ENCODE measurements at places on chromosomes 3 and 15. TPM values are rescaled to one million over a fixed set of nuclear protein-coding genes. Genes with fewer than 3 reads are reported as not detected.
A peak's percentile ranks its signal among the peaks of the same experiment; 100 is the strongest.

GRCh38 chr15:90946538-90946937 lies 8.1 kb upstream of the RCCD1 start:
- no peak for DNase-seq

- no peak for DNase-seq
Measured at GRCh38 chr3:185559706-185560090, 7.3 kb upstream of the LIPH start.

DNA sequence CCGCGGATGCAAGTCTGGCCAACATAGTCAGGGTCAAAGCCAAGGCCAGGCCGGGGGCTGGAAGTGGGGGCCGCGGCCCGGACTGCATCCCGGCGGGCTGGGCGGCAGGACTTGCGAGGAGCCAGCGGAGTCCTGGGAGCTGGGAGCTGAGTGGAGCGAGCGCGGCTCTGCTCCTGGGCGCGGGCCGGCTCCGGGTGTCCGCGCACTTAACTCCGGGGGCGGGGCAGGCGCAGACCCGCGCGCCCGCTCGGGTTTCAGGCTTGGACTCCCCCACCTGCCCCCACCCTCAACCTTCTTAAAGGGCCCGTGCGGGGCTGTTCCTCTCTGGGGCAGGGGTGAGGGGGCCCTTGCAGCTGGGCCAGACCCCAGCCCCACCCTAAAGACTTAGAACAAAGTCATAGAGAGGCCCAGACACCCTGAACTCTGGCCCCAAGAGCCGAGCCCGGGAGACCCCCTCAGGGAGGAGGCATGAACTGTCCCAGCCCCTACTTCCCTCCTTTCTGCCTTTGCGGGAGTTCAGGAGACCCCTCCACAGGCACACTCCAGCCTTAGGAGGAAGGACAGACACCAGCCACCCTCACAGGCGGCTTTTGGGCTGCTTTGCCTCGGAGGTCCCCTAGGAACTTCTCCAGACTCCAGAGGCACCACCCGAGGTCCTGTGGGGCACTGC lies at the start of gene CSPG4:
CSPG4 (minus strand) TSS at position 181 of the 670 bp plus-strand sequence; CDS start at position 88, 93 bp downstream.
- DNase-seq = no peak

GRCh38 chr15:97237160-97237559 lies 723.3 kb upstream of the ARRDC4 start:
- DNase-seq = no peak

- DNase-seq = no peak
Measured at GRCh38 chr3:48782046-48782445, 65.0 kb upstream of the IP6K2 start.

INO80 gene
- polyA plus RNA-seq = 5.3 TPM

DNA sequence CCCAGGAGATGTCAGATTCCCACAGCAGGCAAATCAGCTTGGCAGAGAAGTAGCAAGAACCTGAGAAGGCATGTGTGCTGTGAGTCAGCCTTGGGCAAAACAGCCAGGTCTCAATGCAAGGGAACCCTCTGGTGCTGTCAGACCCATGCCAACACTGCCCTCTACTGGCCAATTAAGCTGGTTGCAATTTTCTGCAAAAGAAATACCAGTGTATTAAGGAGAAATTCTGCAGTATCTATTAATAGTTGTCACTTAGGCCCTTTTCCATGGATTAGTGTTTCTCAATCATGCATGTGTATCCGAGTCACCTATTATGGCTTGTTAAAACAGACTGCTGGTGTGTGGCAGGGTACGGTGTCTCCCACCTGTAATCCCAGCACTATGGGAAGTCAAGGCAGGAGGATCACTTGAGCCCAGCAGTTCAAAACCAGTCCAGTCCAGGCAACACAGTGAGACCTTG lies 26.2 kb downstream of the MAP4 start:
- peak; percentile 88 for DNase-seq

DNA sequence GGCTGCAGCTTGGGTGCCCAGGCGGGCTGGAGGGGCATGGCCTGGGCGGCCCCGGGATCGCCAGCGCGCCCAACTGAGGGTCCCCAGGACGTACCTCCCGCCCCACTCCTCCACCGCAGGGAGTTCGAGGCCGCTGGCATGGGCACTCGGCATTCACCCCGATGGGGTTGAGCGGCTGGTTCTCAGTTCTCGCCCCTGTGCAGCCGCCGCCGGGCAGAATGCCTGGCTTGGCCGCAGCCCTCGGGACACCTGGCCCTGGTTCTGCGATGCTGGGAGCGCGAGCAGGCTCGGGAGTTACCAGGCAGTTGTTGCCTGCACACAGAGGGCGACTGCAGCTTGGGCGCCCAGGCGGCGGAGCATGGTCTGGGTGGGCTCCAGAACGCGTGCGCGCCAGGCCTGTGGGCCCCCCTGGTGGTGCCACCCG lies 121.4 kb downstream of the LMLN start:
- no peak for DNase-seq

GRCh38 chr3:32837789-32838188 lies 20.0 kb downstream of the TRIM71 start:
- no peak for DNase-seq

- no peak for DNase-seq
Measured at GRCh38 chr15:33135355-33135781, 59.1 kb downstream of the FMN1 start.

TOPBP1 gene
- polyA plus RNA-seq = 17.6 TPM

DNA sequence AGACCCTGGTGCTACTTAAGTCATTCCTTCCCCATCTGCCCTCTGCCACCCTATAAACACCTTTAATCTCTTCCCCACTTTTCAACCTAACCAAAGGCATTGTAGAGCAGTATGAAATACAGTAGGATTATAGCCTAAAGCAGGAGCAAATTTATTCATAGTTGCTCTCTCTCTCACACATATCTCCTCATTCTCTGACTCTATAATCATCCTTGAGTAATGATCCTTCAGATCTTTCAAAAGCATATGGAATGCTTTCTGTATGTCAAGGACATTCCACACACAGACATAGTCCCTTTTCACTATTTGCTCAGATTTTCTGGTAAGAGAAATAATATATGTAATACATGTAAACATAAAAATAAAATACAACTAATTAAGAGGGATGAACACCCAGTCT lies 54.1 kb downstream of the TRPC1 start:
- DNase-seq = no peak

DNA sequence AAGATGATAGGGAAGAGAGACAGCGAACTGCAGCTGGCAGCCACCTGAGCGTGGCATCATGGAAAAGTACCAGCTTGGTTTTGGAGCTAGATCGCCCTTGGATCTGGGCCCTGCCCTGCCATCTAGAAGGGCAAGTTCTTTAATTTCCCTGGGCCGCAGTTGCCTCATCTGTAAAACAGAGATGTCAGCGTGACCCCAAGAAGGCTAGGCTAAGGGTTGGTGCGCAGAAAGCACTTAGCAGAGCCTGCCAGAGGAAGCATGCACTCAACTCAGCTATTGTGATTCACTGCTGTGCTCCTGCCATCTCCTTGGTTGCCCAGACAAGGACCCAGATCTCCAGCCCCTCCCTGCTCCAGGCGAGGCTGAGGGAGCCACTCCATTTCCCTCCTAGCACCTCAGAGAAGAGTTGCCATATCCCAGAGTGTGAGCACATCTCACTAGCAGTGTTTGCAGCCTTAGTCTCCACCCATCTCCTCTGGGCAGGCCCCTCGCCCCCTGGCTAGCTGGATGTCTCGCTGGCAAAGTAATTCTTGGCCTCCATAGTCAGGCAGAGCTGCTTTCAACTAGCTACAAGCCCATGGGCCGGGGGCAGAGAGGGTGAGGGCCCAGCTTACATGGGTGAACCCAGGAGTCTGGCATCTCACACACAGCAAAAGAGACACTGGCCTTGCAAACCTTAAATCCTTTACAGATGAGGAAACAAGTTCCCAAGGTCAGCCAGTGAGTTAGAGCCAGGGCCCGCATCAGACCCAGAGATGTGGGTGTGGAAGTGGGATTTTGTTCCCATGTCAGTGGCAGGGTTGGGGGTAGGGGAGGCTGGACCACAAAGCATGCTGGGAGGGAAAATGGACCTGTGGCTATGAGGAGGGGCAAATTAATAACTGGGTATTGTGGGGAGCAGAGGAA lies 280.7 kb upstream of the TLE3 start:
- no peak for DNase-seq

DNA sequence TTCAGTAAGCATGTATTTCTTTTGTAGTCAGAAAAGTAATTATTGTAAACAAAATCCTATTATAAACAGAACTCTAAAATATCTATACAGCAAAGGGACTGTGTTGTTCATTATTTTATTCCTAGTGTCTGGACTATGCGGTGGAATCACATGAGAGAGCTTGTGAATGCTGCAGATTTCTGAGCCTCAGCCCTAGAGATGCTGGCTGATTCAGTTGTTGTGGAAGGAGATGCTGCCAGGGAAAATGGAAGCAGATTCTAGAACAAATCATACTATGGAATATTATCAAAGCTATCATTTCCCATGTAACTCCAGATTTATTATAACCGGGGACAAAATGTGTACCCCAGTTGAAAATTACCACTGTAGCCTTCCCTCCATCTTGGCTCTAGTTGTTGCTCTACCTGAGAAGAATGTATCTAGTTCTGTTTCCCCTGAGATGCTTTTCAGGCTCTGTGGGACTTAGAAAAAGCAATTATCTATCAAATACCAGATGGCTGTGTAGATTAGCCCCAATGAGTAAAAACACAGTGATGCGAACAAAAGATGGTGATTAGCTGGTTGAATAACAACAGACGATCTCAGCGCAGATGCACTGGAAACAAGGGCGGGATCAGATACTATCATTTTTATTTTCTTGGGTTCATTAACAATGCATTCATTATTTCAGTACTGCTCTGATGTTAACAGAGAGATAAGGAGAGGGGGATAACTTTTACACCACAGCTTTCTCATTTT lies 131.3 kb downstream of the TMEM108 start:
- no peak for DNase-seq

GRCh38 chr15:40087991-40088928 lies 20.4 kb downstream of the BMF start:
- DNase-seq = no peak

GRCh38 chr15:50181201-50181968 lies 611 bp upstream of the SLC27A2 start:
- DNase-seq = no peak

- DNase-seq = peak; percentile 59
Measured at GRCh38 chr15:32838820-32839219, 121.0 kb downstream of the GREM1 start.

- DNase-seq = no peak
Measured at GRCh38 chr3:101852983-101853840, 3.9 kb downstream of the NFKBIZ start.

DNA sequence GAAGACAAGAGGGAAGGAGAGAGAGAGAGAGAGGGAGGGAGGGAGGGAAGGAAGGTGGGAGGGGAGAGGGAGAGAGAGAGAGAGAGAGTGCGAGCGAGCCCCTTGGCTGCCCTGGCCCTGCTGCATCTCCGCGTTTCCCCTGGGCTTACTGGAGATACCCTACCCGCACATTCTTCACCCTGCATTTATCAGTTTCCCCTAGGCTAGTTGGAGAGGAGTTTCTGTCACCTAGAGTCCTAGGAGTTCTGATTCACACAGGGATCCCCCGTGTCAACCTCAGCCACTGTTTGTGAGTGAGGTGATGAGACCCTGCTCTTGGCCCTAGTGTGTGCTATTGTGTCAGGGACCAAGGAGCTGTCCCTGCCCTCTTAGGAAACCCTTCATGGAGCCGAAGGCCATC lies 18.7 kb downstream of the BHLHE40 start:
- no peak for DNase-seq

ACTC1 gene
- 0.46 TPM for polyA plus RNA-seq

THSD4 gene
- polyA plus RNA-seq = 45.8 TPM

- no peak for DNase-seq
Measured at GRCh38 chr3:129927072-129927471, 33.6 kb upstream of the TMCC1 start.

- no peak for DNase-seq
Measured at GRCh38 chr3:149278911-149279310, 54.5 kb downstream of the TM4SF18 start.

EXD1 gene
- not detected for polyA plus RNA-seq

DNA sequence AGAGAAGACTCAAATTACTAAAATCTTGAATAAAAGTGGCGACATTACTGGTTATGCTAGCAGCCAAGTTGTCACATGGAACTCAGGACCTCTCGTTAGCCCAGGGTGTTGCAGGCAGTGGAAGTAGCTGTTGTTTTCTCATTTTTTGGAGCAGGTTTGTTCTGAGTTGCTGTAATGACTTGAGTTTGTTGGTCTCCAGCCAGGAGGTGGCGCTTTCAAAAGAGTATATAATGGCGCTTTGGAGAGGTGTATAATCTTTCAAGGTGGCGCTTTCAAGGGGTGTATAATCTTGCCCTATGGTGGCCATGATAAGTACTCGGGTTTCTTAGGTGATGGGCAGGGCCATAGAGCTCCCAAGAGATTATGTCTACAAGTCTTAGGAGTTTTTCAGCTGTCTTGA lies 632.7 kb downstream of the NTRK3 start:
- DNase-seq = no peak

GRCh38 chr15:94882071-94882712 lies 650.8 kb downstream of the MCTP2 start:
- no peak for DNase-seq

- no peak for DNase-seq
Measured at GRCh38 chr3:5226783-5227182, 39.3 kb downstream of the EDEM1 start.

DNA sequence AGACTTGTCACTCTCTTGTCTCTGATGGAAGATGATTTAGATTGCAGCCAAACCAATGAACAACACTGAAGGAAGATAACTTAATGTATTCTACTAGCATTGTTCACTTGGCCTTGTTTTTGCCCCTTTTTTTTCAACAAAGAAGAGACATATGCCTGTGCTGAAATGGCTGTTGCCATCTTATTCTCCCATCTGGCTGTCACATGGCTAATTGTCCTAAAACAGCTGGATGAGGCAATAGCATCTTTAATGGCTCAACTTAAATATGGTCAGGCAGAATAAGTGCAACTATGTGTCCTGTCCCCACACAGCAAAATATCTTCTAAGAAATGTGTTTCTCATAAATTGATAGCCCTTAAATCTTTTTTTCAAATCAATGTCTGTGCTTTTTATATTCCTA lies 576.9 kb downstream of the TUSC7 start:
- no peak for DNase-seq

FEZF2 gene
- not detected for polyA plus RNA-seq

DNA sequence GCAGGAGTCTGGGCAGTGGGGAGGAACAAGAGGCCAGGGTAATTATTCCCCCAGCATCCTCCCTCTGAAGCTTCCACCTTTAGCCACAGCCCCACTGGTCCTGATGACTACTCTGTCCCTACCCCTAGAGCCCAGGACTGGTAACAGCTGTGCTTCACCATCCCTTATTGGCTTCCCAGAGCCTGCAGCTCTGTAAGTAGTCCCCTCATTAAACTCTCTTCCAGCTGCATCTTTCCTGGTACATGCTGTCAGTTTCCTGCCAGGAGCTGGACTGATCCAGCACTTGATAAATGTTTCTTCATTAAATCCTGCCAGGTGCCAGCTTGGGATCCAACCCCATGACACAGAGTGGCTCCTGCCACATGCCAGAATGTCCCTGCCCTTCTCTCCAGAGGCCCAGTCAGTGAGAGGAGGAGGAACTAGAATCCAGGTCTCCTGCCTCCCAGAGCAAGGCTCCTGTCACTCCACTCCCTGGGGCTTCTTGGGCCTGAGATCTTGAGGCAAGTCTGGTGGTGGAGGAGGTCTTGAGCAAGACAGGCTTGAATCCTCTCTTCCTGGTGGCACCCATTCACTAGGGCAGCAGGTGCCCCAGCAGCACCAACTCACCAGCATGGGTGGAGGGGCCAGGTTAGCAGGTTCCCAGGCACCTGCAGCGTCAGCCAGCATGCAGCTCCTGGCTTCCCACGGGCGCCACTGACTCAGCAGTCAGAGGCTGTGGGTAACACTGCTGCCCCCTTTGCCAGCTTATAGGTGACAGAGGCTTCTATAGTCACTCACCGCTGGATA lies 27.6 kb downstream of the FBXW12 start:
- DNase-seq = no peak

KLF15 gene
- polyA plus RNA-seq = 0.53 TPM

RETNLB gene
- not detected for polyA plus RNA-seq

- no peak for DNase-seq
Measured at GRCh38 chr3:62209101-62209500, 164.2 kb downstream of the FEZF2 start.
